ENCODE measurements at places on chromosomes 6 and 20. TPM values are rescaled to one million over a fixed set of nuclear protein-coding genes. Genes with fewer than 3 reads are reported as not detected.

The TUBB1 gene
- total RNA-seq = not detected

The SIRPB2 gene
- 3.8 TPM for total RNA-seq

DNA sequence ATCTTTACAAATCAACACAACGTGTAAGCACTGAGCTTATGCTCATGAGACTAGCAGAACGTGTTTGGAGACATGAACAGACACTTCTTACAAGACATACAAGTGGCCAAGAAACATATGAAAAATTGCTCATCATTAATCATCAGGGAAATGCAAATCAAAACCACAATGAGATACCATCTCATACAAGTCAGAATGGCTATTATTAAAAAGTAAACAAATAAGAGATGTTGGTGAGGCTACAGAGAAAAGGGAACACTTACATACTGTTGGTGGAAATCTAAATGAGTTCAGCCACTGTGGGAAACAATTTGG, 327.9 kb upstream of the SOX4 start:
- no peak overlapping the region for H3K27ac ChIP-seq
- H3K4me1 ChIP-seq = no peaks in the 10 kb centered on the region
- no peaks in the 10 kb centered on the region for H3K36me3 ChIP-seq
- no peak for DNase-seq
- H3K27me3 ChIP-seq = no peaks in the 10 kb centered on the region

- no peak overlapping the region for H3K27ac ChIP-seq
- DNase-seq = no peak
- no peak overlapping the region for H3K4me3 ChIP-seq
- H3K4me1 ChIP-seq = no peaks in the 10 kb centered on the region
- no peaks in the 10 kb centered on the region for H3K36me3 ChIP-seq
These were observed 59.6 kb upstream of the PHIP start for GRCh38 chr6:79137671-79138070.

DNA sequence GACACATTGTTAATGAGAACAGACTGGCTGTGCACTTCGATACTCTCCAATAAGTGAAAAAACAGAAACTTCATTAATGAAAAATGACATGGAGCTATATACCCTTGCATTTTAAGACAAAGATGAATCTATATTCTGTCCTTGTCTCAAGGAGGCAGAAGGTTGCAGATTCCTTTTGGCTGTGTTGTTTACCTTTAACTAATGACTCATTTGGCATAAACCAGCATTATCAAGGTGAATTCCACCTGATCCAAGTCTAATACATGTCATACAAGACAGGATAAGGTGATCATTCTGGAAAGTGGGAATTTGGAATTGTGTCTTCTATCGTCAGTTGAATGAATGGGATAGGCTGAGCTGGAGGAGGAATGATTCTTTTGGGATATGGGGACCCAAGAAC, 192.9 kb downstream of the PLCB4 start:
- H3K27ac ChIP-seq = no peak overlapping the region
- no peaks in the 10 kb centered on the region for H3K4me1 ChIP-seq
- H3K4me3 ChIP-seq = no peak overlapping the region
- no peaks in the 10 kb centered on the region for H3K36me3 ChIP-seq
- no peaks in the 10 kb centered on the region for H3K27me3 ChIP-seq

- no peaks in the 10 kb centered on the region for H3K27me3 ChIP-seq
- no peak for DNase-seq
- no peak overlapping the region for H3K27ac ChIP-seq
- H3K36me3 ChIP-seq = no peaks in the 10 kb centered on the region
- H3K4me1 ChIP-seq = no peaks in the 10 kb centered on the region
- H3K4me3 ChIP-seq = no peak overlapping the region
These were observed 40.9 kb downstream of the VSTM2L start for GRCh38 chr20:37943501-37944455.

The VPS52 gene
- 70.2 TPM for total RNA-seq

The SLC4A11 gene
- total RNA-seq = 0.75 TPM

DNA sequence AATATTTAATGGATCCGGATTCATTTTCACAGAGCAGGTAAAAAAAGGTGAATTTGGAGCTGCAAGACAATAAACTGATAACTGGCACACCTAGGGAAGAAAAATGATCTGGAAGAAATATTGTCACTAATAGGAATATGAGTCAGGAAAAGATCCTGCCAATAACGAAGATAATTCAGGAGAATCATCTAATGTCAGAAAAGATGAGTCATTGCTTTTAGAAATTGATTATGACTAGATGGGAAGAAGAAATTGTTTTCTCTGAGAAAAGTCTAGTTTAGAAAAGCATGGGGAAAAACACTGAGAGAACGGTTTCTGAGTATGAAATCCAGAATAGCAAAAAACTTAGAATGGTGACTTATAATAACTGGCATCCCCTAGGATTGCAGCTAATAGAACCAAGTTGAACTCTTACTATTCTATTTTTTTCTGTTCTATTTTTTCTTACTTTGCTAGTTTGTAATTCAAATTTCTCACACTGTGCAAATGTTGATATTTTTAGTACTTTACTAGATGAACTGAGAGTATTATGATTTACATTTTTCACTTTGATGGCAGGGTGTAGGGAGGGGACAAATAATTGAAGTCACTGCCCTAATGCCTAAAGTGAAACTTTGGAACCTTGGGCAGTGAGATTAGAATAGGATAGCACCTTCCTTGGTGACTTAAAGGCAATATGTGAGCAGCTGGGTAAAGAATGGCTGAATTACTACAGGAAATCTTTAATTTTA, 38.2 kb upstream of the SUPT3H start:
- no peak overlapping the region for H3K27ac ChIP-seq
- peaks cover 62% of the 10 kb centered on the region for H3K27me3 ChIP-seq
- no peak for DNase-seq
- H3K4me3 ChIP-seq = no peak overlapping the region
- no peaks in the 10 kb centered on the region for H3K36me3 ChIP-seq

- H3K27me3 ChIP-seq = no peaks in the 10 kb centered on the region
- peak; percentile 26 for DNase-seq
- H3K36me3 ChIP-seq = peaks cover 22% of the 10 kb centered on the region
- peaks cover 64% of the 10 kb centered on the region for H3K4me1 ChIP-seq
- peak overlapping the region; percentile 87 for H3K4me3 ChIP-seq
- H3K27ac ChIP-seq = peak overlapping the region; percentile 96
These were observed 635 bp downstream of the FLOT1 start for GRCh38 chr6:30741789-30742315.

The SMIM13 gene
- total RNA-seq = 7.1 TPM

The ROMO1 gene
- 416 TPM for total RNA-seq

The TP53TG5 gene
- not detected for total RNA-seq

GRCh38 chr6:127933852-127934840, 33.3 kb upstream of the THEMIS start:
- no peak overlapping the region for H3K4me3 ChIP-seq
- DNase-seq = no peak
- H3K27ac ChIP-seq = no peak overlapping the region
- H3K36me3 ChIP-seq = no peaks in the 10 kb centered on the region

Data from transverse colon (tissue), 4 donors.